ENCODE measurements at places on chromosomes 3 and 15. TPM values are rescaled to one million over a fixed set of nuclear protein-coding genes. Genes with fewer than 3 reads are reported as not detected.

PP2D1 gene
- polyA plus RNA-seq, result not detected

LMOD3 gene
- polyA plus RNA-seq, result not detected

MITF gene
- polyA plus RNA-seq, result 32.2 TPM

KCNAB1 gene
- not detected for polyA plus RNA-seq

TMC3 gene
- not detected for polyA plus RNA-seq

TYRO3 gene
- 21.0 TPM for polyA plus RNA-seq

RASL12 gene
- polyA plus RNA-seq, result 11.4 TPM

KCNH8 gene
- polyA plus RNA-seq, result not detected

MGLL gene
- 51.5 TPM for polyA plus RNA-seq

C2CD4A gene
- polyA plus RNA-seq, result not detected
